ENCODE measurements at places on chromosomes 1 and 21.

GRCh38 chr21:35911412-35912191 is 148.7 kb downstream of the SETD4 start:
- no peak for DNase-seq

GRCh38 chr1:234604495-234605398 is 5.2 kb downstream of the IRF2BP2 start:
- no peak for DNase-seq

- DNase-seq: no peak
These were observed 451.2 kb downstream of the USP25 start for GRCh38 chr21:16181018-16181417.

- no peak for DNase-seq
These were observed 9.4 kb downstream of the C1orf174 start for GRCh38 chr1:3890389-3891328.

GRCh38 chr1:214331827-214332423 is 51.0 kb downstream of the SMYD2 start:
- DNase-seq: no peak

DNA sequence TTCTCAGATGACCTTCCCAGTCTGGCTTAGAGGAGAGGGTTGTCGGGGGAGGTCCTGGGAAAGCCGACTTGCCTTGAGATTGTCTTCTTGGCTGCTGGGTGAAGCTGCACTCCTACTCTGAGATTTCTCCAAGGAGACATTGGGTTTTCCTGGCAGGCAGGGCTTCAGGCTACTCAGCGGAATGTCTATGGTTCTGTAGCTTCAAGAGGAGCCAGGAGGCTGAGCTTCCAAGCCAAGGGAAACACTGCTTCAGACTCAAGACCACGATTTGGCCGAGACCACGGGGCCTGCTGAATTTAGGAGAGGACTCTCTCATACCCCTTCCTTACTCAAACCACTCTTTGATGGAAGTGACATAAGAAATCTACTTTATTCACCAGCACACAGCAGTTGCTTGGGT is 67.8 kb downstream of the NTMT2 start:
- DNase-seq: no peak

DNA sequence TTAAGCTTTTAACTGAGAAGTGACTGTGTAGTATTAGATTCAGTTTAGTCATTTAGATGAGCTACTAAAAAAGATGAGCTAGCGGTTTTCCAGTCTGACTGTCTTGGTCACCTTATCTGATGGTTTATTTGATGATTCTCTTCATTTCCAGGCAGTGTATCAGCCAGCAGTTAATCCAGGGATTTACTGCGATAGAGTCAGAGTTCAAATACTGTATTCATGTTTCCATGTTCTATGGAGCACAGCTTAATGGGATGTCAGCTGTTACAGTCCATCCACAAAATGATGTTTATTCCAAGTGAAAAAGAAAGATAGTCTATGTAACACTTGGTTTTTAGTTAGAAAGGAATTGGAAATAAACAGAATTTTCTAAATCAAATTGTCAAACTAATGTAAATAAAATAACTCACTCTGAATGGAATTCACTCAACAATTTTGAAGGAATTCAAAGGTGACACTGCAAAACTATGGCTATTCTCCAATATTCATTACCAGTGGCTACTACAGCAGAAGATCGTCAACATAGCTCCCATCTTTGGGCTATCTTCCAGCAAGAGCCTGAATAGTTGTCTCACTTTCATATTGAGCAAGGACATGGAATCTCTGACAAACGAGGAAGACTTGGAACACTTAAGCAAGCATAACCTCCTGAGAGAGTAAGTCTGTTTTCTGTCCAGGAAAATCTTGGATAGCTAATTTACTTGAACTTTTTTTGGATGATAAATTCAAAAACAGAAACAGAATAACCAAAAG is 54.6 kb upstream of the DPT start:
- no peak for DNase-seq

GRCh38 chr1:212488436-212489283 is 55.9 kb downstream of the NENF start:
- DNase-seq: no peak

- no peak for DNase-seq
These were observed 33.5 kb upstream of the KLF17 start for GRCh38 chr1:44084998-44085675.

- DNase-seq: no peak
These were observed 145.2 kb upstream of the SPATA6 start for GRCh38 chr1:48617252-48617651.

DNA sequence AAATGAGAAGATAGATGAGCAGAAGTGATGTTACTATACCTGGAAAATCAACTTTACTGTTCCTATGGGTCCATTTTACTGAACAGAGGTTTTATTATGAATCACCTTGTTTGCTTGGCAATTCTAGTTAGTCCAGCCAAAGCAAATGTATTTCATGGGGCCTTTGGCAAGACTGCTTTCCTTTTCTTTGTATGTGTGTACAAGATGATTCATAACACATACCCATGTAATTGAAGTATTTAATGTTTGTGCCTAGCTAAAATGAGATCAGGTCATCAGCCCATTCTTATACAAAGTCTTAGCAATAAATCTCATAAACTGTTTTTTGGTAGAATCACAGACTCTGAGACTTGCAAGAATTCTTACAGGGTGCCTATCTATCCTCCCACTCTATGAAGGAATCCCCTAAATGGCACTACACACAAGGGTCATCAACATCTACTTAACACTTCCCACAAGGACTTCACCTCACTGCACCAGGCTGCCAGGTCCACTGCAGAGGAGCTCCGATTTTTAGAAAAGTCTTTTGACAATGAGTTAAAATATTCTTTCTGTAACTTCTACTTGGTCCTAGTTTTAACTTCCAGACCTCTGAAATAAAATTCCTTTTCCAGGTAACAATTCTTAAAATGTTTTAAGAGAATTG is 58.5 kb downstream of the LPAR3 start:
- DNase-seq: no peak

DNA sequence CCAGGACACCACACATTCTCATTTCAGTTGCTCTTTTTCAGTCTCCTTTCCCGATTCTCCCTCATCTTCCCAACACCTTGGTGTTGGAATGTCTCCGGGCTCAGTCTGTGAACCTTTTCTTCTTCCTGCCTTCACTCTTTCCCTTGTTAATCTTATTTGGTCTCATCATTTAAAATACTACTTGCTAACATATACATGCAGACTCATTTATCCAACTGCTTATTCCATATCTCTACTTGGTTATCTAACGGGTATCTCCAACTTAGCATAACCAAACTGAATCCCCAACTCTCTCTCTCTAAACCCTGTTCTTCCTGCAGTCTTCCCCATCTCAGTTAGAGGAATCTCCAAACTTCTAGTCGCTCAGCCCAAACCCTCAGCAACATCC is 26.2 kb downstream of the RAB3B start:
- DNase-seq: no peak

DNA sequence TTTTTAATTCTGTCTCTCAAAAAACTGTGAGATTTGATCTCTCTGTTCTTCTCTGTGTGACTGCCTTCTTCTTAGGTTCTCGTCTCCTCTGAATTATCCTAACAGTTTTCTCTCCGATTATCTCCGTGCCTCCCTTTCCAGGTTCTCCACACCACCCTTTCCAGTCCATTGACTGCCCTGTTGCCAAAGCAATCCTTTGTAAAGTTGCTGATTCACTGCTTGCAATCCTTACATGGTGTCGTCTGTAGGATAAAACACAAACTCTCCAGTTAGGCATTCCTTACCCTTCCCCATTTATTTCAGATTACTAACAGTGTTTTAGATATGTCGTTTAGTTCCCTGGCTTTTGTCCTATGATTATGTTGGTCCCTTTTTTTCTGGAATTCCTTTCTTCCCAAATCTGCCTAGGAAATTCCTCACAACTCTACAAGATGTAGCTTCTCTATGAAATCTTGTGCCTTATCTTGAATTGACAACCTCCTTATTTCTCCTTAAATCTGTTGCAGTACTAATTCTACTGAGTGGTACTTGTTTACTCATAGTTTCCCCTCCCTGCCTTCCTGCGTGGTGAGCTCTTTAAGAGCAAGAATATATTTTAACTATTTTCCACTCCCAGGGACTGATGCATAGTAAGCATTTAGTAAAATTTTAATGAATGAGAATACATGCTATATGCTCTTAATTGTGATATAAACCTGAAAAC is 22.3 kb downstream of the RCOR3 start:
- no peak for DNase-seq

DNA sequence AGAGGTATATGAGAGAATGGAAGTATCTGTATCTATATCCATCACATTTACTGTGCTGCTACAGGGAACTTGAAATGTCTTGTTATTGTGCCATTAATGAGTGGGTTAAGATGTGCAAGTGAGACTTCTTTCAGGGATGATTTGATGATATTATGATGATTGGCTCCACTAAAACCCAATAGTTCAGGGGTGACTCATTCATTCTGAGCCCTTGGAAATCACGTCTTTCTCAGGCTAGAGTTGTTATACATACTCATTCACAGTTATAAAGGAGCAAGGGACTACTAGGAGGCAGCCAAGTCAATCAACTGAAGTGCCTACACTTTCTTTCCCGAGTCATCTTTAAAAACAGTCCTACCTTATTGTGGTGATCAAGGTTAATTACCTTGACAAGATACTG is 1109.8 kb upstream of the B3GALT2 start:
- DNase-seq: no peak

GRCh38 chr1:47465605-47466004 is 27.8 kb downstream of the FOXD2 start:
- DNase-seq: no peak

DNA sequence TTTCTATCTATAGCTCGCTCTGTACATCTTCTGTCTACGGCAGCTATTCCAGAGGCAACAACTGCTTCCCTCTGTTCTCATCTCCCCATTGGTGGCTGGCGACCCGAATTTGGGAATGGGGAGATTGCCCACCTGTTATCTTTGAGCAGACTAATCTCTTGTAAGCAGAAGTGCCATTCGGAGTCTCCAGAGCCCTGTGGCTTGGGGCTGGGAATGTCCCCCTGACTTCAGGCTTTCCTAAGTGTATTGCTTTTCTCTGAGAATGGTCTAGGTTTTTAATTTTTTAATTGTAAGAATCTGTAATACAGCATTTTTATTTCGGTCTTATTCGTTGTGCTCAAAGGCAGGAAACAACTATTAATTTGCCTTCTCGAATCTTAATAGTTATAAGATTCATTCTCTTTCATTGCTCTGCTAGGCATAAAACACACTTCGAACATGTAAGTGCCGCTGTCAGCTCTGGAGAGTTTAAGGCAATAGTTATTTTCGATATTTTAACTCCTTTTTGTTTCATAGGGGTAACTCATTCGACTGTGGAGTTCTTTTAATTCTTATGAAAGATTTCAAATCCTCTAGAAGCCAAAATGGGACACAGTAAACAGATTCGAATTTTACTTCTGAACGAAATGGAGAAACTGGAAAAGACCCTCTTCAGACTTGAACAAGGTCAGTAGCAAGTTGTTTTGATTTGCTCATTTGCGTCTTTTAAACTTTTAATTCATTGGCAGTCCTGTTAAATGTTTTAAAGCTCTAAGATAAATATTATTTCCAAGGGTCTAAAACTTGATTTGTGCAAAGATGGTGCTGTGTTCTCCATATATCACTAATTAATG is 514 bp downstream of the AGL start:
- DNase-seq: peak; percentile 65

GRCh38 chr1:8464377-8464776 is 146.5 kb downstream of the SLC45A1 start:
- no peak for DNase-seq

DNA sequence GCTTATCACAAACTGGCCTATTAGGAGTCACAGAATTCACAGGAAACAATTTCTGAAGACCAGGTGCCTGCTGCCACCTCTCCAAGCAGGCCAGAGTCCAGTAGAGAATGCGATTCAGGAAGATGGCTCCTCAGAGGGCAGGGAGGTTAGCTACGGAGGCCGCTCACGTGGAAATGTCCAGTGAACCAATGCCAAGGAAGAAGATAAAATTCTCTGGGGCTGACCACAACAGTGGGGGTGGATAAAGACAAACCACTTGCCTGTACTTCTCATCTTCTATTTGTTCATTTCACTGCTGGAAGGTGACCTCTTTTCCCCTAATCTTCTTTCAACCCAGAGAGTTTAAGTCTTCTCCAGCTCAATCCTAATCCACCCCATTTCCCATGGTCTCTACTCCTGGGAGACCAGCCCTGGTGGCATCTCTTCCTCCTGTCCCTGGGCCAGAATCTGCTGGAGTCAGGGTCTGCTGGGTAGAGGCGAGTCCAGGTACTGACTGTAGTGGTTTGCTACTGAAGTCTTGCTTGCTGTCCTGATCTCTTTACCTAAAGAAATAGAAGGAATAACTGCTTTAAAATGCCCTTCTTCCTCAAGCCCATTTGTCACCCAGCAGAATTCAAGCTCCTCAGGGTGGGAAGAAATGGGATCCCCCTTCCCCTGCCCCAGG is 3.2 kb downstream of the PSRC1 start:
- DNase-seq: no peak

GRCh38 chr1:13911697-13912619 is 212.0 kb downstream of the PRDM2 start:
- no peak for DNase-seq

GRCh38 chr1:191151321-191151807 is 673.7 kb upstream of the BRINP3 start:
- no peak for DNase-seq

DNA sequence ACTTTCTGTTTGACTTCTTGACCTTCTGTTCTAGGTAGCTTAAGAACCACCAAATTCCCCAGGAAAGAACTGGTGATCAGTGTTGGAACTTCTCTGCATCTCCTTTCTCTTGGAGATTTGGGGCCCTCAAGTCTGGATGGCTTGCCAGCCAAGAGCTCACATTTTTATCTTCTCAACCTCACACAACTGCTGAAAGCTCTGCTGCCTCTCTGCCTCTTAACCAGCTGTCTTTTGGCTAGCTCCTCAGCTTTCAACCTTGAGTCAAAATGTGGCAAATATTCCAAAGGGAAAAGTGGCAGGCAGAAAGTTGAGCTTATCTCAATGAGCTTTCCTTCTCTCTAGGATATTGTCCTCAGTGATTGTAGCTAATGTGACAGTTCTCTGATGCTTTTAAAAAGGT is 89.2 kb upstream of the CCDC190 start:
- no peak for DNase-seq

DNA sequence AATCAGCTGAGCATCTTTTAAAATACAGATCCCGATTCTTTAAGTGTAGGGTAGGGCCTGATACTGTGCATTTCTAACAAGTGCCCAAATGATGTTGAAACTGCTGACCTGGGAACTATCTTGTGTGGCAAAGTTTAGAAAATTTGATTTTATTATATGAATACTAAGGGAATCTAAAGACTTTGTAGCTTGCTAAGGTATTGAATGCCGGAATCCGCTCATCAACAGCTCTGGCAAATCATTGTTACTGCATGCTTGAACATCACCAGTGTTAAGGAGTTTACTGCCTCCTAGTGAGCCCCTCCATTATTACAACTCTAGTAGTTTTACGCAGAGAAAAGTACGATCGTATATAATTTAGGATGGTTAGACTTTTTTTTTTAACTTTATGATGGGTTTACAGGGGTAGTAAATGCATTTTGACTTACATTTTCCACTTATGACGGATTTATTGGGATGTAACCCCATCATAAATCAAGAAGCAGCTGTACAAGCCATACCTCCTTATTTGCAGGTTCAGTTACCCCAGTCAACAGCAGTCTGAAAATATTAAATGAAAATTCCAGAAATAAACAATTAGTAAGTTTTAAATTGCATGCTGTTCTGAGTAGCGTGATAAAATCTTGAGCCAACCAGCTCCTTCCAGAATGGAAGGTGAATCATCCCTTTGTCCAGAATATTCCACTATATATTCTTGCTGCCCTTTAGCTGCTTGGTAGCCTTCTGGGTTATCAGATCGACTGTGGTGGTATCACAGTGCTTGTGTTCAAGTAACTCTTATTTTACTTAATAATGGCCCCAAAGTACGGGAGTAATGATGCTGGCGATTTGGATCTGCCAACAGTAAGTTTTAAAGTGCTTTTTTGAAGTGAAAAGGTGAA is 892 bp downstream of the TYW3 start:
- no peak for DNase-seq
